ENCODE measurements at places on chromosomes 7 and 10. TPM values are rescaled to one million over a fixed set of nuclear protein-coding genes. Genes with fewer than 3 reads are reported as not detected.

Gene OGDHL
- not detected for total RNA-seq

Gene ELMO1
- total RNA-seq: 99.8 TPM

Gene CHST15
- total RNA-seq: not detected

Gene OR6V1
- total RNA-seq: not detected

Gene HSPA12A
- not detected for total RNA-seq

Gene UCMA
- total RNA-seq: not detected

Gene SLC13A1
- total RNA-seq: not detected

Gene CACNA2D1
- total RNA-seq: not detected

Gene ANKRD22
- total RNA-seq: 0.17 TPM

Gene JMJD1C
- total RNA-seq: 62.2 TPM

All from activated CD4-positive, alpha-beta T cell treated with anti-CD3 and anti-CD28 coated beads, Interleukin-2, amount 10 ng/mL, durations not matched to agents 7 days and 5 days (primary cell).